ENCODE measurements at places on chromosomes 12 and 14.

- no peak for DNase-seq
Measured at GRCh38 chr12:115426732-115427131, 742.8 kb upstream of the TBX3 start.

DNA sequence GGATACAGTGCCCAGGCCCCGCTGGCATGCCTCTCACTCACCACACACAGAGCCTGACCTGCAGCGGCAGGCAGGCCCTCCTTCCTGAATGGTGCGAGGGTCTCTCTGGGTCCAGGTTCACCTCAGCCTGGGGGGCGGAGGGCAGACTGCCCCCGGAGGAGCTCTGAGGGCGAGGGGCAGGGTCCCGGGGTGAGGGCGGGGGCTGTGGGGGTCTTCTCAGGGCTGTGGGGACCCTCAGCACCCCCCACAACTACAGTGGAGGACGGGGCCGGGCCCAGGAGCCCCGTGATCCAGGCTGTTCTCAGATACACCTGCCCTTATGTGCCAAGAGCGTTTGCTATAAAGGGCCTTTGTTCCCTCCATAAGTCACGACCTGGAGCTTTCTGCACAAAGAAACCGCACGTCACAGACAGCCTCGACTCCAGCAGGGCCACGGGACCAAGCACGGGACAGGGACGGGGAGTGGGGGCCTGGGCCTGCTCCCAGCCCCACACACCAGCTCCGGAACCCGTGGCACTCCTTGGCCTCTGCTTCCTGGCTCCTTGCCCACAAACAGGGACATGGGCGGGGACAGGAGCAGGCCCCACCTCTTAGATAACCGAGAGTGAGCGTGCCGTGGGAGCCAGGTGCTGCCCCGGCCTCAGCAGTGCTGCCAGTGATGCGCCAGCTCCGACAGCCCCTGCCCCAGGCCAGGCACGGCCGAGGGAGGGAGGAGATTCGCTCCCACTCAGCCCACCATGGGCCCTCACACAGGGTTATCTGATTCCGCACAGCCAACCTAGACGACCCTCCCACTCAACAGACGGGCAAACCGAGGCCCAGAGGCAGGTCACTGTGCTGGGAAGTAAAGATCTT lies 101.9 kb downstream of the RFLNA start:
- DNase-seq = no peak

DNA sequence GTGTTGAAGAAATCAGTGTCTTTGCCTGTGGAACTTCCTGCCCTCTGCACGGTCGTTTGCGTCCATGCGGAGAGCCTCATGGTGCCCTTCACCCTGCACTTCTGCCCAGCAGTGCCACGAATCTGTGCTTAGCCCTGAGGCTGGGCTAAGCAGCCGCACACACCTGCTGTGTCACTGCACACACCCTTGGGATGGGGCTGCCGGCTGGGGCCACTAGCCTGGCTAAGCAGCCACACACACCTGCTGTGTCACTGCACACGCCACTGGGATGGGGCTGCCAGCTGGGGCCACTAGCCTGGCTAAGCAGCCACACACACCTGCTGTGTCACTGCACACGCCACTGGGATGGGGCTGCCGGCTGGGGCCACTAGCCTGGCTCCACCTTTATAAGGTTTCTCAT lies 188.5 kb downstream of the KIF26A start:
- DNase-seq = no peak

DNA sequence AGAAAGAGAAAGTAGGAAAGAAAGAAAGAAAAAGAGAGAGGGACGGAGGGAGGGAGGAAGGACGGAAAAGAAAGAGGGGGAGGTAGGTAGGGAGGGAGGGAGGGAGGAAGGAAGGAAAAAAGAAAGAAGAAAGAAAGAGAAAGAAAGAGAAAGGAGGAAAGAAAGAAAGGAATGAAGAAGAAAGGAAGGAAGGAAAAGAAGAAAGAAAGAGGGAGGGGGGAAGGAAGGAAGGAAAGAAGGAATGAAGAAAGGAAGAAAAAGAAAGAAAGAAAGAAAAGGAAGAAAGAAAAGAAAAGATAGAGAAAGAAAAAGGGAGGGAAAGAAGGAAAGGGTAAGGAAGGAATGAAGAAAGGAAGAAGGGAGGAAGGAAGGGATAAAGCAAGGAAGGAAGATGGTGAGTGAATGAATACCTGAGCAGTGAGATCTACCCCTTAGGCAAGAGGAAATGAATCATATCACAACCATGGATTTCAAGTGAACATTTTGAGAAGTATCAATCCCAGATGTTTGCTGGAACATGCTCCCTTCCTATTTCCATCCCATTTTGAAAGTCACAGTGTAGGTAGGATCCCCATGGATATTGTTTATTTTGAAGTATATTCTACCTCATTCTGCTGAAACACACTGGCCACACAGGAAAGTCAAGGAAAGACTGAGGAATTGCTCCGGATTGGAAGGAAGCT lies 639.4 kb upstream of the TBX3 start:
- no peak for DNase-seq

DNA sequence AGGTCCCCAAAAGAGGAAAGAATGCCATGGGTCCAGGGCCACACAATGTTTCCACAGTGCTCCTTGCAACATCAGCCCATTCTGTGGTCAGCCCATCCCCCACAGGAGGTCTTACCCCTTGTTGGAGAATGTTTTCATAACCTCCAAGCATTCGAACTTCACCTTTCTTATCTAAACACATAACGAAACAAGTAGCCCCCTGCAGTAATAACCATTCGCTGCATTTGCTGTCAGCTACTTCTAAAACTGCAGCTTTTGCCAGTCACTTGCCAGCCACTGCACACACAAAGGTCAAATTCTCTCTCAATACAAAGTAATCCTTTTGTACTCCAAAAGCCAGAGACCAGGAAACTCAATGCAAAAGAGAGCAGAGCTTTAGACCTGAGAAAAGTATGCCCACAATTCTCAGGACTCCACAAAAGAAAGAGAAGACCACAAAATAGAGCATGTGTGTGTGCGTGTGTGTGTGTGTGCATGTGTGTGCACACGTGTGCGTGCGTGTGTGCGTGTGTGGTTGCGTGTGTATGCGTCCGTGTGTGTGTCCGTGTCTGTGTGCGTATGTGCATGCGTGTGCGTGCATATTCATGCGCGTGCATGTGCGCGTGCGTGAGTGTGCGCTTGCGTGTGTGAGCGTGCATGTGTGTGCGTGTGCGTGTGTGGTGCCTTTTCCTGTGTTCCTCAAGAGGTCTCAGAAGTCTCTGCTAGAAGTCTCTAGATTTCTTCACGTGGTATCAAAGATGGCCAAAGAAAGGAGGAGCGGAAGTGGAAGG lies 31.7 kb upstream of the NINJ2 start:
- no peak for DNase-seq

DNA sequence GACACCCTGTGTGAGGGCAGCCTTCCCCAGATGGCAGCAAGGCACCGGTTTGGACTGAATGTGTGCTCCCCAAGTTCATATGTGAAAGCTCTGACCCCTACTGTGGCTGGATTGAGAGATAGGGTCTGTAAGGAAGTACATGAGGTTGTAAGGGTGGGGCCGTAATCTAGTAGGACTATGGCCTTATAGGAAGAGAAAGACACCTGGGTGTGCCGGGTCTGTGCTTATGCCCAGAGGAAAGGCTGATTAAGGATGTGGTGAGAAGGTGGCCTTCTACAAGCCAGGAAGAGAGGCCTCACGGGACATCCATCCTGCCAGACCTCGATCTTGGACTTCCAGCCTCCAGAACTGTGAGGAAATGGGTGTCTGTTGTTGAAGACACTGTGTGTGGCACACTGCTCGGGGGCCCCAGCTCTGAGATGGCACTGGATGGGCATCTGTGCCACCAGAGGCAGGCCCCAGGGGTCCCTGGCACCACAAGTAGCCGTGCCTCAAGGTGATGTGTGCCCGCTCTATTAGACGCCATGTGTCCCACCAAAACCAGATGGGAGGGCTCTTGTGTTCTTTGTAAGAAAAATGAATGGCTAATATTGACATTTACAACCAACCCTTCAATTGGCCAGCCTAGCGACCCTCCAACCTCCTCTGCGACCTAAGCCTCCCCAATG lies 22.0 kb downstream of the FGF6 start:
- no peak for DNase-seq

- DNase-seq = no peak
Measured at GRCh38 chr12:94157181-94157580, 8.8 kb downstream of the PLXNC1 start.

- DNase-seq = no peak
Measured at GRCh38 chr14:65502676-65503124, 90.2 kb downstream of the FUT8 start.

GRCh38 chr12:20122274-20122673 lies 246.1 kb upstream of the PDE3A start:
- no peak for DNase-seq

DNA sequence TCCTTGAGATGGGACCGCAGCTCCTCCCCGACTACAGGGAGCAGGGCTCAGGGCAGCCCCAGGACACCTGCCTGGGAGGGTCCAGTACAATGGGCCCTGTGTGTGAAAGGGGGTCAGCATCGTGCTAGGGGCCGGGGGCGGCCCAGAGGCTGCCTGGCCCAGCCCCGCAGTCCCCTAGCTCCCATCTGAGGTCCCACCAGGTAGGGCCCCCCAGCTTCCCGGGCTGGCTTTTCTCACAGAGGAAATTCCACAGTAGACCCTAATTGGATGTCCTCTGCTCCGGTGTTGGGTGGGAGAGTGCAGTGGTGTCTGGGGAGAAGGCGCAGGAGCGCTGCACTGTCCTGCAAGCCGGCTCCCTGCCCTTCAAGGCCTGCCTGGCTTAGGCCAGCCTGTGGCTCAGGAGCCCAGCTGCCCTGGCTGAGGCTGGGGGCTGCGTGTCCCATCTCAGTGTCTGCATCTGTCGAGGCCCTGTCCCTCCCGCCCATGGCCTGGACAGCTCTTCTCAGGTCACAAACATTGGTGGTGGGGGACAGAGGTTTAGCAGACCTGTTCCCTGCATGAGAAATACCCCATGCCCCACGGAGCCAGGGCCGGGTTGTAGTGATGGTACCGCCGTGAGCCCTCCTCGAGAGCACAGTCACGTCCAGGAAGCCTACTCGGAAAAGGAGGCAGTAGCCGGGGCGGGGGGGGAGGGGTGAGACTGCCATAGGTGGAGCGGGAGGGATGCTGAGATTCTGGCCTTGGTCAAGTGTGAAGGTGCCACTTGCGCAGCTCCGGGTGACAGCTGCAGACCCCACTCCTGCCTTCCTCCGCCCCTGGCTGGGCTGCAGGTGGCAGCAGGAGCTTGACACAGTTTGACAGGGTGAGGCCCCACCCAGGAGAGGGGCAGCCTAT lies 11.6 kb downstream of the HIP1R start:
- no peak for DNase-seq

DNA sequence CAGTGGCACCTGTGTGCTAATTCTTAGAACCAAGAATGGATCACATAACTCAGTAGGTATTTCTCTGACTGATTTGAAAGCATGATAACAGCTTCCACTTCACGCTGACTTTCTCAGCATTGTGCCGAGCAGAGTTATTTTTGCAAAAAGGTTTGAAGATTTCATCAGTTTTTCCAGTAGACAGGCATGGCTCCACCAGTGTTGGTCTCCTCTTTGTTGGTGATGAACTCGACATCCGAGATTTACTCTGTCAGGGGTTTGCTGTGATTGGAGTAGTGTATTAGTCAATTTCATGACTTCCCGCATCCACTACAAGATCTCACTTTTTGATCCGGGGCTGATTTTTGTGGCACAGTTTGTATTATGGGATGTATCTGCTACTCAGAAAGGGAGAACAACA lies 85.3 kb downstream of the PRKCH start:
- DNase-seq = no peak

GRCh38 chr12:62785941-62786559 lies 148.9 kb downstream of the PPM1H start:
- DNase-seq = no peak

GRCh38 chr14:20350860-20351259 lies 7.4 kb downstream of the PARP2 start:
- DNase-seq = no peak

- no peak for DNase-seq
Measured at GRCh38 chr12:93094988-93095737, 166.1 kb upstream of the EEA1 start.

- DNase-seq = no peak
Measured at GRCh38 chr12:27652174-27652763, 44.0 kb upstream of the REP15 start.

- no peak for DNase-seq
Measured at GRCh38 chr12:112741106-112741505, 50.4 kb upstream of the RPH3A start.

DNA sequence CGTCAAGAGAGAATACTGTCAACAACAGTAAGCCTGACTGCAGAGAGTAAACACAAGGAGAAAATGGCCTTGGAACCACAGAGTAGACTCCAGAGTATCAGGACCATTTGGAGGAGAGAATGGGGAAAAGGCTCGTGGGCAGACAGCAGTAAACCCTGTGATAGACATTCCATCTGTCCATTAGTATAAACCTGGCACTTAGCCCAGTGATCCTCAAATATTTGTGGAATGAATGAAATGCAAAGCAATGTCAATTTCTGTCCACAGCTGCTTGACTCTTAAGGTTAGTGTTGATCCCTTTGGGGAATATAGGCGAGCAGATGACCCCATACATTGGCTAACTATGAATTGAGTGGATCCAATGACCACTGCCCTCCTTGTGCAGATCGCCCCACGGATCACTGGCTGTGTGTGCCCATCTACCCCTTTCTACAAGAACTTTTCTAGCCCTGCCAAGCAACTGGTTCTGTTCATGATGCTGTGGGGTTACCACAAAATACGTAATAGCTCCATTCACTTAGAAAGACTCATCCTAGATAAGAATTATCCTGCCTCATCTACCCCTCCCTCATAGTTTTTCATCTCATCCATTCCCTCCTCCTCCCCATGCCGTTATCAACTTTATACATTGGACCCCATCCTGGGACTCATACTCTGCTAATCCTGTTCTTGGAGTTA lies 846.8 kb downstream of the NRXN3 start:
- DNase-seq = no peak

GRCh38 chr14:69300601-69301221 lies 40.8 kb downstream of the GALNT16 start:
- DNase-seq = no peak

- DNase-seq = no peak
Measured at GRCh38 chr14:36605506-36605857, 23.1 kb upstream of the NKX2-8 start.

GRCh38 chr12:95424271-95424994 lies 49.5 kb upstream of the METAP2 start:
- no peak for DNase-seq

- no peak for DNase-seq
Measured at GRCh38 chr14:22733829-22734228, 32.7 kb upstream of the OXA1L start.

- DNase-seq = no peak
Measured at GRCh38 chr12:89674326-89674942, 34.2 kb downstream of the ATP2B1 start.

- no peak for DNase-seq
Measured at GRCh38 chr12:76830436-76830835, 48.4 kb downstream of the CSRP2 start.

GRCh38 chr12:94264736-94265485 lies 116.5 kb downstream of the PLXNC1 start:
- DNase-seq = no peak

Data from activated CD4-positive, CD25-positive, alpha-beta regulatory T cell treated with anti-CD3 and anti-CD28 coated beads, Interleukin-2, amount 50 U/mL, for 72 hours (primary cell).